ENCODE measurements at places on chromosomes 11 and 22. TPM values are rescaled to one million over a fixed set of nuclear protein-coding genes. Genes with fewer than 3 reads are reported as not detected.

GRCh38 chr11:2385156-2386151 lies 8.3 kb downstream of the CD81 start:
- DNase-seq, result no peak

The ANO5 gene
- total RNA-seq, result 4.6 TPM

The LRP4 gene
- total RNA-seq, result 22.1 TPM

The UBQLN3 gene
- not detected for total RNA-seq

GRCh38 chr11:32008880-32009551 lies 81.9 kb upstream of the RCN1 start:
- DNase-seq, result no peak

The HEPN1 gene
- total RNA-seq, result not detected

The RIMBP3B gene
- 0.19 TPM for total RNA-seq

DNA sequence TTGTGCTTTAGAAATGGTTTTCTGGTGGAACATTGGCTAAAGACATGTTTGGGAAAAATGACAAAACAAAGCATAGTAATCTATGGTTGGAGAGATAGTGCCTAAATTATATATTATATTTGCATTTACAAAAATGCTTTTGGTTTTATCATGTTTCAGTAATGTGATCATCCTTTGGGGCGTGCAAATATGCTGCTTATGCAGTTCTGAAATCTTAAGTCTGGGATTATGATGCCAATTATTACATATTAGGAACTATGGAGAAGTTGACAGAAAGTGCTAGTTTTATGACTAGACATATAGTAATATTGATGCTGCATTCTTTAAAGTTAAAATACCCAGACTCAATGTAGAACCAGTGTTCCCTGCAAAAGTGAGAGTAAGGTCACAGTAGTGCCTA lies 655.0 kb downstream of the METTL15 start:
- DNase-seq, result no peak

DNA sequence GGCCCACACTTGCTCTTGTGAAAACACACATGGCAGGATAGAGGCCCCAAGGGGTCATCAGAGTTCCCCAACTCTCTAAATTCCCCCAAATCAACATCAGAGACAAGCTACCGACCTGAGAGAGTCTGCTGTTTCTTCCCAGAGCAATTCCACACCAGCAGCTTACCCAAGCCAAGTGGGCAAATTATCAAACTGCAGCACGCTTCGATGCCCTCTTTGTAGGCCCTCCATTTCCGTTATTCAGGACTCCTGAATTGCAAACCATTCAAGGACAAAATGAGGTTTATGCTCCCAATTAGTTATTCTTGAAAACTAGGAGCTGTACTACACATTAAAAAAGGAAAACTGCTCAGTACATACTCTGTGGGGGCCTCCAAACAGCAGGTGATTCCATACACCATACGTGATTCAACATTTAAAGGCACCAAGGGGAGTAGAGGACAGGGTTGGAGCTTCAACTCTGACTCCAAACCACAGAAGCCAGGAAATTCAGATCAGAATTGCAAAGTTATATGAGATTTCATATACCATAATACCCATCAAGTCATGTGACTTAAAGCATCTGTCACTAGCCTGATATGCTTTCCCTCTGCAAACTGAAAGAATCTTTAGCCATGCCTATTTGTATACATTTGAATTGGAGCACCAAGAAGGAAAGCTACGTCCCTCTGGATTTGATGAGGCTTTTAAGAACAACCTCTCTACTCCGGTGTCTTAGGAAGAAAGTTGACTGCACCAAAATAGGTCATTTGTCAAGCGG lies 234.8 kb downstream of the CADM1 start:
- DNase-seq, result no peak

The KIF18A gene
- total RNA-seq, result 23.3 TPM

The FAU gene
- total RNA-seq, result 896 TPM

DNA sequence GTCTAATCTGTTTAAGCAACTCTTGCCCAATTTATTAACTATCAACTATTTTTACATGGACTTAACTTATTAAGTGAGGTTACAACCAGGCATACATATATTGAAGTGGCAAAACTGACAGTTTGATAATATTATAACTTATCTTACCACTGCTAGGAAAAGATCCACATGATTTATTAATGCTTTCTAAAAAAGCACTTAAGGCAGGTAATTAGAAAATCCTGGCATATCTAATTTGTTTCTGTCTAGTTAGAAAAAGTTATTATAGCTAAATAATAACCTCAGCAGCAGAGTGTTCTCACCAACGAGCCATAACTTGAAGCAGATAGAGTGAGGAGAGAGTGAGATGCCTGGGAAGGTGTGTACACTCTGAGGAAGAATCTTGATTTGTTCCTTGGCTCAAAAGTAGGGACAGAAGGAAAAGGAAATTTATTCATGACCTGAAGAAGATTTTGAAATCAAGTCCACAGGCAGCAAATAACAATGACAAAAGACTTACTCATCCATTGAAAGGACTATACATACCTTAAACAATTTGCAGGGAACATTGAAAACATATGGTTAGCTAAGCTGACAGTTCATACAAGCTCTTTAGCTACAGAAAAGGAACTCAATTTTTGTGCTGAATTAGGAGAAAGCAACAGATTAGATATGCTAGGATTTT lies 7.1 kb upstream of the MUC15 start:
- DNase-seq, result no peak

GRCh38 chr22:49643466-49643865 lies 184.2 kb downstream of the BRD1 start:
- DNase-seq, result no peak

The OR8G1 gene
- total RNA-seq, result not detected

The MS4A10 gene
- not detected for total RNA-seq

The CDC42BPG gene
- total RNA-seq, result 12.3 TPM

The TBC1D22A gene
- total RNA-seq, result 18.4 TPM

DNA sequence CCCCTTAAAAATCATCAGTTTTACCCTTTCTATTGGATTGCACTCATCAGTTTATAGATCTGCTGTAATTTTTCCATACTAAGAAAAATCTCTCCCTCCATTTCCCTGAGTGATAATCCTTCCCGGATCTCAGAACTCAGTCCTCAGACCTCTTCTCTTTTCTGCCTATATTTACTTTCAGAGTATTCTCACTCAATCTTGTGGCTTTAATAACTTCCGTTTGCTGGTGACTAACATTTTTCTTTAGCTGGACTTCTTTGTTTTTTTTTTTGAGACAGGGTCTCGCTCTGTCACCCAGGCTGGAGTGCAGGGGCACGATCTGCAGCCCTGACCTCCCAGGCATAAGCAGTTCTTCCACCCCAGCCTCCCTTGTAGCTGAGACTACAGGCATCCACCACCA lies 10.4 kb downstream of the ATXN10 start:
- DNase-seq, result no peak

The TESMIN gene
- total RNA-seq, result 61.1 TPM

- no peak for DNase-seq
Observed at GRCh38 chr11:69217276-69218105, 61.8 kb downstream of the SMIM38 start.

DNA sequence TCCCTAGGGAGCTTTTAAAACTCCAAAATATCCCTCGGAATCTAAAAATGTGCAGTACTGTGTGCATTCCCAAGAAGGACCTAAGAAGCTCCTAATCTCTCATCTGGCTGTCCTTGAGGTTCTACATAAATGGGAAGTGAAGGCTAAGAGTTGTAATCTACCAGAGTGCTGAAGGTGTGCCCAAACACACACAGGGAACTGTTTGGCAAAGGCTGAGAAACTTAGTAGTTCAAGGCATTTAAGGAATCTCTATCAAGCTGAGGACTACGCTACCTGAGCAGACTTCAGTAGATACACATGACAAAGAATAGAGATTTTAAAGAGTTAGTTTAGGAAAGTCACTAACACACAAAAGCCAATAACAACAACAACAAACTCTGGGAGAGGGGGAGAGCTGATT lies 71.1 kb downstream of the TTC28 start:
- no peak for DNase-seq

DNA sequence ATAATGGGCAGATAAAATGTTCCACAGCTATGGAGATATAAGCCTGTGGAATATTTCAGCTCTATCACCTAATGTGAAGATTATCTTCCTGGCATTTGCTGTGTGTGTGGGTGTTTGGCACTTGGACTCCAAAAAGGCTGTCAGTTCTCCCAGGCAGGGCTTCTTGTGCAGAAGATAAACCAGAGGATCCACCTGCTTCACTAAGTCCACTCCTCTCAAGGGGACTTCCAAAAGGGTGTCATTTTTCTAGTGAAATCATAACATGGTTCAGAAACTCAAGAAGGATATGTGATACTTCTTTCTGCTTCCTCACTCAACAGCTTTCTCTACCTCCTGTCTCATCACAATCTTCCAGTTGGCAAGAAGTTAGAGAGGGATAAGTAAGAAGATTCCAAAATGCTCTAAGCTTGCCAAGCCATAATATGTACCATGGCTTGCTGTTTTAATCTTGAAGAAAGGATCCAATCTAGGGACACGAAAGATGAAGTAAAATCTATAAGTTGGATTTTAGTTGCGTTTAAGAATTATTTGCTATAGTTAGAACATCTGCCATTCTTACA lies 206.2 kb upstream of the MTMR2 start:
- no peak for DNase-seq

All from H1 (cell line).